Activated gamma-delta T cell treated with anti-CD3 and anti-CD28 coated beads, Interleukin-2, amount 50 U/mL, for 16 hours (primary cell): ENCODE measurements at places on chromosomes 7 and 10.

DNA sequence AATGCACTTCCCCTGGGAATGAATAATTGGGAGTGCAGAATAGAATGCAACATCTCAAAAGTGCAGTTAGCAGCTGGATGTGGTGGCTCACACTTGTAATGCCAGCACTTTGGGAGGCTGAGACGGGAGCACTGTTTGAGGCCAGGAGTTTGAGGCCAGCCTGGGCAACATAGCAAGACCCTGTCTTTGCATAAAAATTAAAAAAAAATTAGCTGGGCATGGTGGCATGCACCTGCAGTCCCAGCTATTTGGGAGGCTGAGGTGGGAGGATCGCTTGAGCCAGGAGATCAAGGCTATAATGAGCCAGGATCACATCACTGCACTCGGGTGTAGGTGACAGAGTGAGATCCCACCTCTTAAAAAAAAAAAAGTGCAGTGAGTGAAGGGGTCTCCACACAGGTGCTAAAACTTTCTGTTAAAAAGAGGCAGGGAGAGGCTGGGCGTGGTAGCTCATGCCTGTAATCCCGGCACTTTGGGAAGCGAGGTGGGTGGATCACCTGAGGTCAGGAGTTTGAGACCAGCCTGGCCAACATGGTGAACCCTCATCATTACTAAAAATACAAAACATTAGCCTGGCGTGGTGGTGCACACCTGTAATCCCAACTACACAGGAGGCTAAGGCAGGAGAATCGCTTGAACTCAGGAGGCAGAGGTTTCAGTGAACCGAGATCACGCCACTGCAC lies 13.5 kb upstream of the ZMIZ1 start:
- DNase-seq: no peak

DNA sequence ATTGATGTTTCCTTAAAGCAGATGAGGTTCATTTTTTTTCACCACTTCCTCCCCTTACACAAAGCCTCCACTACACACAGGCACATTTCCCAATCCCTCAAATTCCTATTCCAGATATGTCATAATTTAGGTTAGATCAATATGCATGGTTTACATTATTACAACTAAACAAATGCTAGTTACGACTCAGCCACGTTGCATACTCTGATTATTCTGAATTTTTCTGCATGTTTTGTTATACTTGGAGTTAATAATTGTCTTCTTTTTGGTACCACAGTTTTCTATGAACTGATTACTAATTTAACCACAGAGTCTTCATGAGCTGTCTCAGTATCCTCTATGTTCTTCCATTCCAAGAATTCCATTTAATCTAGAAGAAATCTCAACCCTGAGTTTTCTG lies 4.4 kb upstream of the BICC1 start:
- no peak for DNase-seq

GRCh38 chr7:155763691-155764437 lies 48.4 kb downstream of the SHH start:
- peak; percentile 25 for DNase-seq

GRCh38 chr7:107939573-107940489 lies 48.8 kb downstream of the DLD start:
- no peak for DNase-seq

DNA sequence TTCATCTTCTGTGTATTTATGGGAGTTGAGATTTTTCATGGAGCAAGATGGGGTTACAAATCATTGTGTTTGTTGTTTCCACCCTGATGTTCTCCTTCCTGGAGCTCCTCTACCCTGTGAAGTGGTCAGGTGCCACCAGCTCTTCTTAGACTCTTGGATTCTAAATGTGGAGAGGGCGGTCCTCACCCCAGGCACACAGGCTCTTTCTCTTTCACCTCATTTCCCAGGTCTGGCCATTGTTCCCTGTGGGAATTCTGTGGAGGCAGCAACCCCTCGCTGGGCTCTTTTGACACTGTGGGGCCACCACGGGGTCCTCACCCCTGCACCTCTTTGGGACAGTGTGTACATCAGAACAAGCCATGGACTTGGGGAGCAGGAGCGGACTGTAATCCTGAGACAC lies 95.9 kb downstream of the TRRAP start:
- DNase-seq: no peak

GRCh38 chr7:84720456-84721097 lies 466.3 kb downstream of the SEMA3D start:
- DNase-seq: no peak

DNA sequence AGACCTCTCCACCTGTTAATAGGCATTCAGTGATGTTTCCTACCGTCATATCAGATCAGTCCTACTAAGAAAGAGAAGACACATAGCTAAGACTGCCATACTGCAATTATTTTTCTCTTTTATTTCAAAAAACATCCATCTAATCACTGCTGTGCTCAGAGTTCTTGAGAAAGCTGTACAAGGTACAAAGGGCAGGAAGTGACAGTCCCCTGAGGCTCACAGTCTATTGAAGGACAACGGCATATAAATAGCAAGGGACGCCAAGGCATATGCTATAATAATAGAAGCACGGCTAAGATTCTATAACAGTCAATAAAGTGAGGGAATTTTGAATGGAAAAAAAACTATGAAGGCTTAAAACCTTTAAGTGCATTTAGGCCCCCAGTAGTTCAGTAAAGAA lies 415.3 kb upstream of the NRP1 start:
- DNase-seq: no peak

GRCh38 chr10:35058134-35058533 lies 32.0 kb downstream of the CUL2 start:
- DNase-seq: no peak

- DNase-seq: peak; percentile 52
These were observed 717 bp downstream of the CNPY4 start for GRCh38 chr7:100119970-100120732.
